ENCODE measurements at places on chromosomes 5 and 9. TPM values are rescaled to one million over a fixed set of nuclear protein-coding genes. Genes with fewer than 3 reads are reported as not detected.

RNF44 gene
- 162 TPM for total RNA-seq

MAP1B gene
- not detected for total RNA-seq

ARID3C gene
- not detected for total RNA-seq

FAM219A gene
- 13.4 TPM for total RNA-seq

ADAMTS19 gene
- total RNA-seq = not detected

GRCh38 chr5:74030371-74030770 is 404.4 kb downstream of the ARHGEF28 start:
- peaks cover 16% of the 10 kb centered on the region for H3K27me3 ChIP-seq
- no peak overlapping the region for H3K27ac ChIP-seq
- H3K36me3 ChIP-seq = no peaks in the 10 kb centered on the region
- H3K4me3 ChIP-seq = no peak overlapping the region
- DNase-seq = no peak

DNA sequence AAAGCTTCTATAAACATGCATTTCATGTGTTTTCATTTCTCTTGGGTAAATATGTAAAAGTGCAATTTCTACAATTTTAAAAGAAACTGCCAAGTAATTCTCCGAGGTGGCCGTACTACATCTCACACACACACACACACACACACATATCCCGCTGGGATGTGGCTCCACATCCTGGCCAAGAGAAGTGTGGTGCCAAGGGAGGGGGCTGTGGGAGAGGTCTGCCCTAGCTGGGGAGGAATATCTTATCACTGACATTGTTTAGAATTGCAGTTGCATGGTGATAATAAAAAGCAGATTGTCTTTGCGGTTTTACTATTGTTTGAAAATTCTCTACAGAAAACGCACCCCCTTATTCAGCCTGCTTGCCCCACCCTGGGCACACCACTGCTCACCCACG is 558.4 kb downstream of the BNC2 start:
- H3K36me3 ChIP-seq = no peaks in the 10 kb centered on the region
- DNase-seq = no peak
- no peaks in the 10 kb centered on the region for H3K27me3 ChIP-seq
- no peaks in the 10 kb centered on the region for H3K4me1 ChIP-seq

GRCh38 chr9:77751341-77752091 is 103.4 kb upstream of the GNA14 start:
- no peaks in the 10 kb centered on the region for H3K27me3 ChIP-seq
- peak overlapping the region; percentile 8 for H3K27ac ChIP-seq
- H3K36me3 ChIP-seq = no peaks in the 10 kb centered on the region
- H3K4me1 ChIP-seq = peaks cover 8% of the 10 kb centered on the region
- peak overlapping the region; percentile 45 for H3K4me3 ChIP-seq
- no peak for DNase-seq

- DNase-seq = no peak
- peaks cover under 1% of the 10 kb centered on the region for H3K27me3 ChIP-seq
- no peaks in the 10 kb centered on the region for H3K4me1 ChIP-seq
- H3K4me3 ChIP-seq = no peak overlapping the region
Observed at GRCh38 chr9:115799734-115800133, 353.9 kb upstream of the PAPPA start.

GRCh38 chr5:14016549-14016948 is 72.1 kb upstream of the DNAH5 start:
- no peak overlapping the region for H3K4me3 ChIP-seq
- peaks cover 16% of the 10 kb centered on the region for H3K27me3 ChIP-seq
- H3K27ac ChIP-seq = no peak overlapping the region

DNA sequence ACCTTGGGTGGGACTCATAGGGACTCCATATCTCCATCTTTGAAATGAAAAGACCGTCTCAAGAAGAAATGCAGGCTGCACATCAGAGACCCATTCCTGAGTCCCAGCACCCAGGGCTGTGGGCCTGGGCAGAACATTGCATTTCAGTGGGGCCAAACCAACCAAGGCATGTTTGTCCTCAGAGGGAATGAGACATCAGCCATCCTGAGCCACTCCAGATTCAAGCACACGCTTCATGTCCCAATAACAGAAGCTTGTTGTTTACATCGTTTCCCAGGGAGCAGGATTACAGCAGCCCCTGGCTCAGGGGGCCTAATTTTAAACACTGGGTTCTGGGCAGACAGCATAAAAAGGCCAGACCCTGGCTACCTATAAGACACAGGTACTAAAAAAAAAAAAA is 24.3 kb downstream of the DUSP1 start:
- H3K36me3 ChIP-seq = no peaks in the 10 kb centered on the region
- H3K27me3 ChIP-seq = no peaks in the 10 kb centered on the region
- DNase-seq = no peak
- peaks cover 6% of the 10 kb centered on the region for H3K4me1 ChIP-seq
- H3K4me3 ChIP-seq = no peak overlapping the region

- no peaks in the 10 kb centered on the region for H3K27me3 ChIP-seq
- H3K36me3 ChIP-seq = peaks cover 43% of the 10 kb centered on the region
- peak overlapping the region; percentile 95 for H3K27ac ChIP-seq
- peaks cover 83% of the 10 kb centered on the region for H3K4me1 ChIP-seq
Observed at GRCh38 chr5:132428484-132429462, 59.3 kb downstream of the SLC22A5 start.

DNA sequence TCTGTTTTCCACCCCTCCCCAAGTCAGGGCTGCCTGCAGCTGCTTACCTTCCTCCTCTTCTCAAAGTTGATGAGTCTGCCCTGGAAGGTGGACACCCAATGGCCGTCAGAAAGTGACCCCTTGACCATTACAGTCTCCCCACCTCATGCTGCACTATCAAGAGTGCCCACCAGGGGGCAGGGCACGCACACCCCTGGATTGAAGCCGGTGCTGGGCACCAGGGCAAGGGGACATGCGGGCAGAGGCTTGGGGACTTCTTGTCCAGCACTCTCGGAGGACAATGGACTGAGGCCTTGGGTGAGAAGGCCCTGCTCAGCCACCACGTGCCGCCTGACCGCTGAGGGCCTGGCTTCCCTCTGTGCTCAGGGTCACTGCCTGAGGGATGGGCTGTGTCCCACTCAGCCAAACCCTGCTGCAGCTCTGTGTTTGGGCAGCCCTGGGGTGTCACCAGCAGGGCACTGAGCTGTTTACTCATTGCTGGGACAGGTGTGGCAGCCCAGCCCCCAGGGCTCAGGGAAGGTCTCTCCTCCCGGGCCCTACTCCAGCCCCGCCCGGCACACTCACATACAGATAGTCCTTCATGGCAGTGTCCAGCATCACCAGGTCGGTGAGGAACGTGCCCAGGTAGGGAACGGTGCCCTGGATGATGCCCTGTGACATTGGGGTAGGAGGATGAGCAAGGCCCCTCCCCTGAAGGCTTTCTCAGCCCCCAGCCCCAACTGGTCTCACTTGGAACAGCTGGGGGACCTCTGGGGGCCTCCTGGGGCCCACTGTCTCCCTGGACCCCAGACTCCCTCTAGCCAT is 17.7 kb downstream of the RALGDS start:
- no peak overlapping the region for H3K4me3 ChIP-seq
- peak; percentile 70 for DNase-seq
- H3K4me1 ChIP-seq = peaks cover 4% of the 10 kb centered on the region
- H3K27me3 ChIP-seq = no peaks in the 10 kb centered on the region

- no peaks in the 10 kb centered on the region for H3K36me3 ChIP-seq
- no peaks in the 10 kb centered on the region for H3K4me1 ChIP-seq
- no peak for DNase-seq
- no peak overlapping the region for H3K27ac ChIP-seq
- H3K27me3 ChIP-seq = no peaks in the 10 kb centered on the region
- no peak overlapping the region for H3K4me3 ChIP-seq
Observed at GRCh38 chr5:110785356-110785755, 46.5 kb downstream of the SLC25A46 start.

GRCh38 chr5:89055015-89055694 is 172.2 kb upstream of the MEF2C start:
- no peak for DNase-seq
- H3K27ac ChIP-seq = no peak overlapping the region
- H3K36me3 ChIP-seq = no peaks in the 10 kb centered on the region
- H3K4me3 ChIP-seq = no peak overlapping the region

DNA sequence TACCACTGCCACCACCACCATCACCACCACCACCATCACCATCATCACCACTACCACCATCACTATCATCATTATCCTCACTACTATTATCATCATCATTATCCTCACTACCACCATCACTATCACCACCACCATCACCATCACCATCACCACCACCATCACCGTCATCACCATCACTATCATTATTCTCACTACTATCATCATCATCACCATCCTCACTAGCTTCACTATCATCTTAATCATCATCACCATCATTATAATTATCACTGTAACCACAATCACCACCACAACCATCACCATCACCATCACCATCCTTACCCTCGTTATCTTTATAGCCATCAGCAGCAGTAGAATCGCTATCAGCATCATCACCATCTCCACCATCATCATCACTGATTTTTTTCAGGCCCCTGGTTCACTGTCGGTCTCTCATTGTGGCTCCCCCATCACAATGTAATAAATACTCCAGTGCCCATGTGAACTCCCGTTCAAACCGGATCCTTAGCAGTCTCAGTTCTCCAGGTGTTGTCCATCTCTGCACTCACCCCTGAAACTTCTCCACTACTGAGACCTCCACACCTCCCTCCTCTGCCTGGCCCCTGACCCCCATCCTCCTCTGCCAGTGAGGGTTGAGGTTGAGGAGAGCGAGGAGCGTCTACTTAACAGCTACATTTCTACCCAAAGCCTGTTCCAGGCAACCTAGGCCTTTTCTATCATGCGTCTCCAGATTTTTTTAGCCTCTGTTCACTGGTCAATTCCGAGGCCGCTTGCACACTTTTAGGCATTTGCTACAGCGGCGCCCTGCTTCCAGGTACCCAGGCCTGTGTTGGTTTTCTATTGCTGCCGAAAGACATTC is 238.2 kb downstream of the PBX3 start:
- H3K27ac ChIP-seq = no peak overlapping the region
- no peaks in the 10 kb centered on the region for H3K4me1 ChIP-seq
- H3K27me3 ChIP-seq = peaks cover 7% of the 10 kb centered on the region
- no peak overlapping the region for H3K4me3 ChIP-seq

All from activated naive CD8-positive, alpha-beta T cell treated with anti-CD3 and anti-CD28 coated beads, Interleukin-2, amount 10 ng/mL, durations not matched to agents 7 days and 5 days (primary cell).